ENCODE measurements at places on chromosomes 16 and 17.

DNA sequence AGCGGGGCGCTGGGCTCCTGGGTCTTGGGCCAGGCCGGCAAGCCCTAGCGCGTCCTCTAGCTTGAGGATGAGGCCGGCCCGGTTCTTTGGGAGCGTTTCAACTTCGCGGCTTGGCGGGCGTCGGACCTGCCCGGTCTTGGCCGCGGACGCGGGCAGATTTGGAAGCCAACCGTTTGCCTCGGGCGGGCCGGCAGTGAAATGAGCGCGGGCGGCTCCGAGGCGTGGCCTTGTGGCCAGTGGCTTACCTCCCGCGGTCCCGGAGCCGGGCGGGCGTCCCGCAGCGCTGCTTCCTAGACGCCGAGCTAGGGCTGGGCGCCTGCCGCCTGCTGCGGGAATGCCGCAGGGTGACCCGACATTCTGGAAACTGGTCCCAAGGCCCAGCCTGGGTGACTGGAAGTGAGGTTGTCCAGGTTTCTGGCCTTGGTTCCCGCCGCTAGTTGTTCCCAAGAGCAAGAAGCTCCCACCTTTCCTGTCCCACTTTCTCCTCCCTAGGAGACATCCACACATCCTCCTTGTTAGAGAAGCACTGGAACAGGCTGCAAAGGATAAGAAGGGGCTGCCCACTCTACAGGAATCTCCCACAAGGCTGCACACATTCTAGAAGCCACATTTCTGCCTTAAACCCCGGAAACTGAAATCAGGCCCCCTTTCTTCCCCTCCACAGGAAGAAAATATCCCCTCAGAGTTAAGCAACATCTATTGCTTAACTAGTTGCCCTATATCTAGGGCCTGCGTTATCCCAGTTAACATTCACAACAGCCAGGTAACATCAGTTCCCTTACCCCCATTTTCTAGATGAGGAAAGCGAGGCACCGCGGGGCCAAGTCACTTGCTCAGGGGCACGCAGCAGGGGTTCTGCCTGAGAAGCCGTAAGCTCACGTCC lies 4.5 kb upstream of the CBX8 start:
- no peak for DNase-seq

GRCh38 chr16:28561557-28562187 lies 8.0 kb downstream of the SGF29 start:
- no peak for DNase-seq

- no peak for DNase-seq
Measured at GRCh38 chr17:76271669-76272540, 6.8 kb downstream of the UBALD2 start.

DNA sequence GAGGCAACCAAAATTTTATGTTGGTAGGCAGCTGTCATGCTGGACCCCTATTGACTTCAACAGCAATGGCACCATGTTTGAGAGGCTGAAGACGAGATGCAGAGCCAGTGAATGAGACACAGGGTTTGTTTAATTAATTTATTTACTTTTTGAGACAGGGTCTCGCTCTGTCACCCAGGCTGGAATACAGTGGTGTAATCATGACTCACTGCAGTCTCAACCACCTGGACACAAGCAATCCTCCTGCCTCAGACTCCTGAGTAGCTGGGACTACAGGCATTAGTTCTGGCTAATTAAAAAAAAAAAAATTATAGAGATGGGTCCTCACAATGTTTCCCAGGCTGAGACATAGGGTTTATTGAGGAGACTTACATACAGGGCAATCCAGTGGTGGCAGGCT lies 36.2 kb upstream of the PPM1D start:
- DNase-seq = no peak

DNA sequence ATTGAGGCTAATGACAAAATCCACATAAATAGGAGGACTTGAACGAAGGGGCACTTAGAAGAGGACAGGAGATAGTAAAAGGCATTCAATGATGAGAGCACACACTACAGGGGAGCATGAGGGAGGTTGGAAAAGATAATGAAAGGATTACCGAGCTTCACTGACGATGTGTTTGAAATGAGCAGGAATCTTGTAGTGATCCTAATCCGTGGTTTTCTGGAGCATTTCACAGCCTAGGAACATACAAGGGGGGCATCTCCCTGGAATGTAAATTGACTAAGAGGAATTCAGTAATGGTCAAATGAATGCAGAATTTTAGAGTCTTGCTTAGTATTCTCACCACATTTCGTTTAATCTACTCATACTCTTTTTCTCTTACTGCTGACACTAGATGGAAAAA lies 5.2 kb downstream of the ATMIN start:
- DNase-seq = no peak

DNA sequence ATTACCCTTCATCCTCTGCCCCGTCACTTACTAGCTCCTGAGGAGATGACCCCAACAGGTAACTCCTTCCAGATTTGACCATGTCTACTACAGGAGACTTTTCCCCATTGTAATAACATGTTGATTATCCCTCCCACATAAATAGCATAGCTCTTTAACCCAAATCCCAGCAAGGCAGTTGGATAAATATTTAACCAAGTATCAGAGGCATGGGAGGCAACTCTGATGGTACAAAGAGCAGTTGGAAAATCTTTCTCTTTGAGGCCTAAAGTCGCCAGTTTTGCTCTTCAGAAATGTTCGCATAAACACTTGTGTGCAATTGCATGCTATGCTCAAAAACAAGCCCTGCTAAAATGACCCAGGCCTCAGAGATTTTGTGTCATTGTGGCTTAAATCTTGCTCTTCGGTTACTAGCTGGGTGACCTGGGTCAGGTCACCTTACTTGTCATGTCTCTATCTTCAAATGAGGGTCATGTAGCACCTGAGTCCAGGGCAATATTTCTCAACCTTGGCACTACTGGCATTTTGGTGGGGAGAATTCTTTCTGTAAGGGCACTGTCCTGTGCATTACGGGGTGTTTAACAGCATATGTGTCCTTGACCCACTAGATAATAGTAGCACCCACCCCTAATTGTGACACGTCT lies 48.8 kb downstream of the HSD17B2 start:
- DNase-seq = no peak

DNA sequence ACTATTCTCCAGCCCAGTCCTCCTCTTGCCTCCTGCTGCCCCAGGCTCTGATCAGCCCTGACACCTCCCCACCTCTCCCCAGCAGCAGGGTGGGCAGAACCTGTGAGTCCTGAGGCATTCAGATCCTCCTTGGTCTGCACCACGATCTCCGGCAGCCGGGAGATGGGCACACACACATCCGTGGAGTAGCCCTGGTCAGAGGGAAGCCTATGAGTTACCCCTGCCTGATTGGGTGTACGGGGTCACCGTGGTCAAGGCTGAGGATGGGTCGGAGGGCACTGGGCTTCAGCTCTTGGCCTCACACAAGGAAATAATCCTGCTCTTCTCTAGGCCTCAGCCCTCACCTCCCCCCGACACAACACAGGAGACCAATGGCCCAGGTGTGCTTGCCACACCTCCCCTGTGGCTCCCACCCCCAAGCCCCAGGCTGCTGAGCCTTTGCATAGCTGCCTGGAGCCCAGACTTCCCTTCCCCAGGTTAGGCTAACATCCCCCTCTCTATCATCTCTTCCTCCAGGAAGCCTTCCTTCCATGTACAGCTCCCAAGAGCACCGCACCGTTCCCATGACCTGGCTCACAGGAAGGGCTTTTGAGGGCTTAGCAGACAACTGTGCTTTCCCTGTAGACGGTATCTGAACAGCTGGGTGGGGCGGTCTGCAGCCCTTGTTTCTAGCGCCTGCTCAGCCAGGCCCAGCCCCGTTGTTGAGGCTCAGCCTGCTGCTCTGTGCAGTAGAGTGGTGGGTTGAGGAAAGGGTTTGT lies 3.7 kb downstream of the LDHD start:
- no peak for DNase-seq
